ENCODE measurements at places on chromosomes 3 and 15. TPM values are rescaled to one million over a fixed set of nuclear protein-coding genes. Genes with fewer than 3 reads are reported as not detected.

The NANOGP8 gene
- not detected for total RNA-seq

The CPLX3 gene
- not detected for total RNA-seq

The FSTL1 gene
- total RNA-seq: 542 TPM

The CFAP20DC gene
- 1.0 TPM for total RNA-seq

The DNAH12 gene
- total RNA-seq: under 0.01 TPM

Data from endothelial cell of coronary artery (primary cell).